Fibroblast of the conjunctiva (primary cell): ENCODE measurements at places on chromosomes 16 and 17.

GRCh38 chr17:68860941-68861340, 94.3 kb downstream of the ABCA8 start:
- DNase-seq: no peak

DNA sequence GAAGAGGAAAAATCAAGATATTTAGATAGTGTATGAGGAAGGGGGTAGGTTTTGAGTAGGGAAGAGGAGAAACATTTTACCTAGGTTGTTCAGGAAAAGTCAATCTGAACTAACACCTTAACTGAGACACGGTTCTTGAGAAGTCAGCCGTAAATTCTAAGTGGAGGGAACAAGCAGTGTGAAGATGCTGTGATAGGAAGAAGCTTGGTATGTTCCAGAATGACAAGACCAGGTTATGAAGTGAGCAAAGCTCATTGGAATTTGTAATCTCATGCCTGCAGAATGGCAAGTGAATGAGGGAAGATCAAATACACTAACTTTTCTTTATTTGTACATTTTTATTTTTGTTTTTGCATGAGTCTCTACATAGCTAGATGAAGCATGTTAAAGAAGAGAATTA, 307.6 kb downstream of the ZFHX3 start:
- DNase-seq: no peak

DNA sequence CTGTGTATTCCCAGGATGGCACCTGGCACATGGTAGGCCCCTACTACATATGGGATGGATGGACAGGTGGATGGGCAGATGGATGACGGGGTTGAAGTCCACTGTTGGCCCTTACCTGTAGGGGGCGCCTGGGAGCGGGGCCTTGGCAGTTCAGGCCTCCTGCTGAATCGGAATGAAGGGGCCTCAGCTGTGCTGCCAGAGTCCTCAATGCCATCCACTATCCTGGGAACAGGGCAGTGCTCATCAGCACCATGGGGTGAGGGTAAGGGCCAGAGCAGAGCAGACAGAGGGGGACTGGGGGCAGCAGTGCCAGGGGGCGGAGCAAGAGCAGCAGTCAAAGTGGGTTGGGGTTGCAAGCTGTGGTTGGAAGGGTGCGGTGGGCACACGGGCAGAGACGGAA, 8.3 kb upstream of the RAB5C start:
- no peak for DNase-seq

DNA sequence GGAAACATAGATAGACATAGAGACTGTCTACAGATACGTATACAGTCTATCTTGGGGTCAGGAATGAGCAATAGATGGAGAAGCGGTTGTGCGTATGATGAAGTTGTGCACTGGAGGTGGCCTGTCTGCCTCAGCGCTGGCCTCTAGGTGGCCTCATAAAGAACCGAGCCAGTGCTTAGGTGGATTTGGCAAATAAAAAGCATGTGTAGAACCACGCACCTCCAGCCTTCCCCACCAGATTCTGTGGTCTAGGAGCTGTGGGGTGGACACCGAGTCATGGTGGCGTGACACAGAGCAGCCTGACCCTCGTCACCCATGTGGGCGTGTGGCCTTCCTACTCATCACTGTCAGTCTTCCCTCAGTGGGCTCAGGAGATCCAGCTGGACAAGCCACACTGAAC, 34.0 kb downstream of the PGS1 start:
- no peak for DNase-seq

DNA sequence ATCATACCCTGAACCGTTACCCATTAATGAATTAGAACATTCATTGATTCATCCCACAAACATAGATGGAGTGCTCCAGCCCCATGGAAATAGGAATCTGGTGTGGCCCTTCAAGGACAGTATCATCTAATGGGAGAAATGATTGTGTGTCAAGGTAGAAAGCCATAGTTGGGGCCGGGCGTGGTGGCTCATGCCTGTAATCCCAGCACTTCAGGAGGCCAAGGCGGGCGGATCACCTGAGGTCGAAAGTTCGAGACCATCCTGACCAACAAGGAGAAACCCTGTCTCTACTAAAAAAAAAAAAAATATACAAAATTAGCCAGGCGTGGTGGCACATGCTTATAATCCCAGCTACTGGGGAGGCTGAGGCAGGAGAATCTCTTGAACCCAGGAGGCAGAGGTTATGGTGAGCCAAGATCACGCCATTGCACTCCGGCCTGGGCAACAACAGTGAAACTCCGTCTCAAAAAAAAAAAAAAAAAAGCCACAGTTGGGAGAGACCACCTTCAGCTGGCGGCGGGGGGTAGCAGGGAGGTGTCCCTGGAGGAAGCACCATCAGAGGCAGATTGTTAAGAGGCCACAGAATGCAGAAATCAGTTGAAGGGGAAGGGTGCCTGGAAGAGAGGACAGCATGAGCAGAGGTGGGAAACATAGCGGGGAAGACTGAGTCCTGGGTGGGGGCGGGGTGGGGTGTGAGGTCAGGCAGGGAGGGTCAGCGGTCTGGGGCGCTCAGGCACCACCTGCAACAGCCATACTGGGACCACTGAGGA, 60.0 kb downstream of the USP22 start:
- DNase-seq: no peak

- DNase-seq: no peak
These were observed 85.3 kb downstream of the RAB11FIP4 start for GRCh38 chr17:31476525-31477416.

DNA sequence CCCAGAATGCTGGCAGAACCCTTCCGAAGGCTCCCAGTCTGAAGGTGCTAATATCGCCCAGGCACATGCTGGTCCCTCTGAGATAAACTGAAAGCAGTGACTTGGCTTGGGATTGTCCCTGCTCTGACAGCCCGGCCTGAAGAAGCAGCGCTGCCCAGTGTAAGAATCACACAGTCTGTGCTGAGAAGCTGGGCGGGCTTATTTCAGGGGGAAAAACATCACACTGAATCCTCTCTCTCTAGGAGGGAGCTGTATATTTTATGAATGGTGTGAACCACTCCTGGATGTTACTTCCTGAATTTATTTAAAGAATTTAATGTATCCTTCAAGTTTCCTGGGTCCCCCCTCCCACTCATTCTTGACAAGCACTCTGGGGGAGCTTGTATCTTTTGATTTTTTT, 36.3 kb downstream of the GAS7 start:
- DNase-seq: no peak

DNA sequence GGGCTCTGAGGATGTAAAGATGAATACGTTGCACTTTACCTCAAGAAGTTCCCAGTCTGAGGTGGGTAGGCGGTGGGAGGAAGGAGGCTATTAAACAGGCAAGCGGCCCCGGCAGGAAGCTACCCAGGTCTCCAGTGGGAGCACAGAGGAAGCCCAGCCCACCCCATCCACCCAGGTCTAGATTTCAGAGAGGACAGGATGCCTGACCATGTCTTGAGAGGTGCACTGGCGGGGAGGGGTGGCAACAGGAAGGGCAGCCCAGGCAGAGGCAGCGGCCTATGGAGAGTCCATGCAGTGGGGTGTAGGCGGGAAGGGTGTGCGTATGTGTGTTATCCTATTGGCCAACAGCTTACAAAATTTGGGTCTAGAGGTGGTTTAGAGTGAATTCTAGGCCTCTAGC, 13.9 kb downstream of the SARM1 start:
- DNase-seq: no peak

DNA sequence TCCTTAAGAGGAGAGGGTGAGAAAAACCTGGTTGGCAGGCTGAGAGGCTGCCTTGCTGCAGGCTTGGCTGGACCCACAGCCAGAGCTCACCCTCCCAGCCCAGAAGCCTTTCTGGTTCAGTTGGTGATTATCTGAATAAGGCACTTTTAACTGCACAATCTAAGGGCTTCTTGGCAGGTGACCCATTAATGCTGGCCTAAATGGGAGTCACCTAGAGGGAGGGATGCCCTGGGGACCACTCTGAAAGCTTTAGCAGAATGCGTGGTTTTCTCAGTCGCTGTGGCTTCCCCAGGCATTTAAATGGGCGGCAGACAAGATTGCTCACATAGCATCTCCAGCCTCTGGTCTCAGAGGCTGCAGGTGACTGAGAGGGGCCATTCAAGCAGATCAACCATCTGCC, 33.2 kb upstream of the SHISA9 start:
- no peak for DNase-seq

GRCh38 chr17:17696085-17696484, 14.8 kb downstream of the RAI1 start:
- DNase-seq: no peak

DNA sequence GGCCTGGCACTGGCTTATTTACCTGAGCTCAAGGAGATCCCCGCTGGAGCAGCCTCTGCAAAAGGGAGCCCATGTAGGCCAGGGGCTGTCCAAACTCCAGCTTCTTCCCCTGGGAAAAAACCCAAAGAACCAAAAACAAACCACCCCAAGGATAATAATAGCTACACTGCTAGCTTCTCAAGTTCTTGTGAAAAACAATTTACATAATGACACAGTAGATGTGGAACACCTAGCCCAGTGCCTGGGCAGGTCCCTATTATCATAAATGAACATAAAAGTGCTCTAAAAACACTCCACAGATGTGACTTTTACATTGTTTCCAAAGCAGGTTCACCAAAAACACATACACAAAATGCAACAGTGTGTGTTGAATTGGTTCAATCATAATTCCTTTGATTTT, 27.3 kb downstream of the CENPV start:
- no peak for DNase-seq

DNA sequence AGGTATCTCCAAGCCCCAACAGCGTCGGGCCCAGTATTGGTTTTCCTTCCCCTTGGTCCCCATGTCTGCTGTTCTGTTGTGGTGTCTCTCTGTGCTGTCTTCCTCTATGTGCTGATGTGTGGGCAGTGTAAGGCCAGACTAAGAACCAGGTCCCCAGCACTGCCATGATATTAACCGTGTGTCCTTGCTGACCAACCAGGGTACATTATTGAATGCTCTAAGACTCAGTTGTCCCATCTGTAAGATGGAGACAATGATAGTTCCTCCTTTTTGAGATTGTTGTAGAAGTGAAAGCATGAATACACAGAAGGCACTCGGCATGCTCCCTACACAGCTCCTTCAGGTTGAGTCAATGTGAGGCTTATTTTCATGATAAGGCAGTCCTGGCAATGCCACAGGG, 20.6 kb downstream of the AOC3 start:
- DNase-seq: no peak

DNA sequence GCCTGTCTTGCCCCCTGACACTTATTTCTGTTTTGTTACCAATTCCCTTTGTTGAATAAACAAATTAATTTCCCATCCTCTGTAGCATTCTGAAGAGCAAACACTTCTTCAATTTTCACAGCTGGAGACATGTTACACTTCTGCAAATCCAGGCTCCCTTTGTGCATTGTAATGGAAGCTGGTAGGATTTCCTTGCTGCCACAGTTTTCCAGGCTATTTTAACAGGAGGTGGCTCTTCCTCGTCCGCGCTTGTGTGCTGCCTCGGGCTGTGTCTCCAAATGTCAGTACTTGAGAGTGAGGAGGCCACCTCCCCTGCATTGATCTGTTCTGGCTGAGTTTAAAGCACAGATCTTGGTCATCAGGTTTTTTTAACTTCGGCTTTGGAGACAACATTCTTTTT, 40.0 kb downstream of the SOST start:
- DNase-seq: no peak

DNA sequence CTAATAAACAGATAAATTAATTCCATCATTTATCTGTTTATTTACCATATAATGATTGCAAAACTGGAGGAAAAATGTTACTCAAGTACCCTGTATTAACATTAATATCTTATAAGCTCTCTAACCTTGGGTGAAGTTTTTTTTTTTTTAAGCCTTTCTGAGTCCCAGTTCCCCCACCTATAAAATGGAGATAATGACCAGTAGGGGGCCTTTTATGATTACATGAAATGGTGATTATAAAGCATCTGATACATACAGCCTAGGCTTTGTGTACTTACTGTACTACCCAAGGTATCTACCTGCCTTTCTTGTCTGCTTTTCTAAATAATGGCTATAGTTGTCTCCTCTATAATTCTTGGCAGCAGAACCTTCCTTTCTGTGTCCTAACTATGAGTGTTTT, 22.6 kb downstream of the LRRC36 start:
- peak; percentile 8 for DNase-seq

DNA sequence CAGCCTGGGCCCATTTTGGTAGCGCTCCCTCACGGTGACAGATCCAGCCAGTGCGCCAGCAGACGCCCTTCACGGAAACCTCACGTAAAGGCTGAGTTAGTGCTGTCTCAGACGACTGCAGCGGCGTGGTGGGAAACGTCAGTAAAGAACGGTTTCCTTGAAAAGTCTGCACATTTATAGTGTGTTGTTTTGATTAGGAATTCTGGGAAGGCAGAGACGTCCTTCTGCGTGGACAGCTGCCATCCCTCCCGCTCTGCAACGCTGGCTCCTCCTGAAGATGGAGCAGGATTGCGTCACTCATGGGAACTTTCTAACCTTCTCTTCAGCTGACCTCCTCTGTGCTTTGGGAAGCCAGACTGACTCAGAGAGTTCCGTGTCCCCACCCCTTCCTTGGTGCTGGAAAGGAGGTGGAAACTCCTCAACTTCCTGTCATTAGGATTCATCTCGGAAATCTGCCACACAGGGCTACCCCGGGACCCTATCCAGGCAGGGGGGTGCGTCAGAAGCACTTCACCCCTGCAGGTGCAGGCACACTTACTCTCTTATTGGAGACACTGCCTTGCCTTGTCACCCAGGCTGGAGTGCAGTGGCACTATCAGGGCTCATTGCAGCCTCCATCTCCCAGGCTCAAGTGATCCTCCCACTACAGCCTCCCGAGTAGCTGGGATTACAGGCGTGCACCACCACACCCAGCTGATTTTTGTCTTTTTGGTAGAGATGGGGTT, 24.3 kb upstream of the CRISPLD2 start:
- peak; percentile 76 for DNase-seq

GRCh38 chr17:37512442-37513068, 22.9 kb downstream of the DUSP14 start:
- DNase-seq: no peak

- DNase-seq: no peak
These were observed 908.4 kb downstream of the KCNJ18 start for GRCh38 chr17:22600644-22601298.

DNA sequence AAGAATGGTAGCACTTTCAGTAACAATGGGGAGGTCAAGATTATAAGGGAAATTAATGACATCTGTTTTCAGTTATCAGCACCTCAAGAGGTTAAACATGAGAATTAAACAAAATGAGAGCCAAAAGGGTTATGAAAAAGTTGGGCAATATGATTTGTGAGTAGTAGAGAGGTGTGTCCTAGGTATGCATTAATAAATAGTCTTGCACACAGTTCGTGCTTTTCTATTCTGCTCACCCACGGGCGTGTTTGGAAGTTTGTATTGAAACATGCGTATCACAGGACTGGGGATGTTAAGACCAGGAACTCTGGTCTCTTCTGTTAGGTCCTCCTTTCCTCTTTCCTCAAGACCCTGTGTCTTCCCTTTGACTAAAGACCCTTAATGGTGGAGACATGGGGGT, 6.0 kb downstream of the BPTF start:
- no peak for DNase-seq
